H9 (cell line): ENCODE measurements at places on chromosomes 11 and 22. TPM values are rescaled to one million over a fixed set of nuclear protein-coding genes. Genes with fewer than 3 reads are reported as not detected.

Gene PAMR1
- total RNA-seq = 2.4 and 2.9 TPM in 2 replicates

GRCh38 chr11:94152678-94153065, 24.0 kb downstream of the PANX1 start:
- no peak for DNase-seq

DNA sequence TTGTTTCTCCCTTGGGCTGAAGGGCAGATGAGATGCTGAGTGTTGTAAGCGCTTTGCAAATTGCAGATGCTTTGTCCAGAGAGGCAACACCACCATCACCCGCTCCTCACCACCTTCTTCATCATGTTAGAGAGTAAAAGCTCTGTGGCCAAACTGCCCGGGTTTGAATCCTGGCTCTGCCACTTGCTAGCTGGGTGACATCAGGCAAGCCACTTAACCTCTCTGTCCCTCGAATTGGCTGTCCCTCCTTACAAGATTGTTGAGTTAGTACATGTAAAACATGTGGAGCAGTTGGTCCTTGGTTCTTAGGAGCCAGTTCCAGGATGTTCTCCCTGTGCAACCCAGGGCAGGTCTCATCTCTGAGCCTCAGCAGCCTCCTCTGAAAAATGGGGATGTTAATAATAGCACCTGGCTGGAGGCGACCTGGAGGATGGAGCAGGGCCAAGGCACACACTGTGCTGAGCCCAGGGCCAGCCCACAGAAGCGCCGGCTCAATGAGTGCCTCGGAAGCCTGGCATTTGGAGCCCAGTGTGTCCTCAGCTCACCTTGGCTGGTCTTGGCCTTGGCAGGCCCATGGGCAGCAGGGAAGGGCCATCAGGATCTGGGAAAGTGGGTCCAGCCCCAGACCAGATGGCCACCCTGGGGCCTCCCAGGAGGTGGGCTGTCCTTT, 10.5 kb downstream of the C11orf86 start:
- no peak for DNase-seq

DNA sequence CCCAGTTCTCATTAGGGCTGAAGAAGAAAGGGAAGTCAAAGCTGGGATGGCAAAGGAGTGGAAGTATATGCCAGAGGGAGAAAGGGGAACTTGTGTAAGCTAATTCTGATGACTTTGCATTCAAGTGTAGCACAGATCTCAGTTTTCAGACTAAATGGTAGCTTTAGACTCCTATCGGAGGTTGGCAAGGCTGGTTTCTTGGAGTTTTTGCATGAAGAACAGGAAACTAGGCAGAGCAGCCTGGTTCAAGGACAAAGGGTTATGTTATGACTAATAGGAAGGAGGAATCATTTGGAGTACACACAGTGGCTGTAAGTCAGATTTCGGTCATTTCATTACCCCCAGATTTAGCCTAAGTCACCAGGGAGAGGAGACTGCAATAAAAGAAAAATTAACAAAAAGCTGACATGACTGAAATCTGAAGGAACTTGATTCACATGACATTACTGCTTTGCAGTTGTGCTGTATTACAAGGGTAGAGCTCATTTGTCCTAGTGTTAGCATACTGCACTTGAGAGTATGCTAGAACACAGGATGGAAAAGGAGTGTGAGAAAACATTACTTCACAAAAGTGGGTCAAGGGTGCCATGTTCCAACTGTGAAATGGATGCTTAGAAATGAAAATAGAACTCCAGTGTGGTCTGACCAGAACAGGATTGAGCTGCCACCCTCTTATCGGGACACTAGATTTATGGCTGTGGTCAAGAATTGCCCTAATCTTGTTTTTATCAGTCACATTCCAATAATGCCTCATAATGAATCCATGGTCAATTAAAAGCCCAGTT, 23.6 kb downstream of the ADM start:
- no peak for DNase-seq

DNA sequence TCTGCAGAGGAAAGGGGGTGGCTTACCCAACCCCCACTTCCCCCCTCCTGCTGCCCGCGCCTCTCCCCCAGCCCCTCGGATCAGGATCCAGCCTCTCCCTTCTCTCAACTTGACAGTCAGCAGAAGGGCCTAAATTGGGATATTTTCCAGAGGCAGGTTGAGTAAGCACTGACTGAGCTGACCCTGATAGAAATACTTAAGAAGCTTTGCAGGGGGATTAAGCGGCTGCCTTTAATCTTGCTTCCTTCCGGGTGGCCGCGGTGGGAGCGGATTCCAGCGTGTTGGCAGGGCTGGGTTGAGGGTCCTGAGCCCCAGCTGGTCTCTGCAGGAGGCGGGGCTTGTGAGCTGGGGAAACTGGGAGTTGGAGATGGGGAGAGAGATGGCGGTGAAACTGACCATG, 445.2 kb downstream of the NTM start:
- DNase-seq = no peak

DNA sequence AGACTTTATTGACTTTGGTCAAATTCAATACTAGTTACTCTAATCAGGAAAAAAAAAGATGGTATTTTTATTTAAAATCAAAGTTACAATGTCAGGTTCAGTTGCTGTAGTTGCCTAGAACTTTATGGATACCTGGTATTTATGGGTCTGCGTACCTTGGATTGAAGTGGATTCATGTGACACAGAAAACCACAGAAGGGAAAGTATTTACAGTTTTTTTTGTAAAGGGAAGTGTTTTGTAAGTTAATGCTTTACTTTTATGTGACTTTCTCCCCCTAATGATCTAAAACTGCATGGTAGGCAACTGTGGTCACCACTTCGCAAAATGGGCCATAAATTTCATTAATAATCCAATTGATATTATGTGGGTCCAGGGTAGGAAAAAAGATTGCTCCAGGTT, 65.2 kb upstream of the ADA2 start:
- DNase-seq = no peak

Gene DNAJB7
- not detected in 2 replicates for total RNA-seq

DNA sequence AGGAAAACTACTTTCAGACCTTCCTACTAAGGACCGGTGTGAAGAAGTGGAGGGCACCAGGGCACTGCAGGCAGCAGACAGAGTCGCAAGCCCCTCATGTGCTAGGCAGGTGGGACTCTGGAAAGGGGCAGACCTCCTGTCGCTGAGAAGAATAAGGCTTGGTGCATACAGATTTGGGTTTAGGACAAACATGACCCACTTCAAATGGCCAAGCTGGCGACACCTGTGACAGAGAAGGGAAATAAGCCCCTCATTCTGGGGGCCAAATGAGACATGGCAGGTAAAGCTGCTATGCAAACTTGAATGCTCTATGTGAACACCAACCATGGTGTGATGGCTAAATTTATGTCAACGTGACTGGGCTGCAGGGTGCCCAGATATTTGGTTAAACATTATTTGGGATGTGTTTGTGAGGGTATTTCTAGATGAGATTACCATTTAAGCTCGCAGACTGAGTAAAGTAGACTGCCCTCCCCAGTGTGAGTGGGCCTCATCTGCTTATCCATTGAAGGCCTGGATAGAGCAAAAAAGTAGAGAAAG, 112.4 kb upstream of the PITPNB start:
- no peak for DNase-seq

DNA sequence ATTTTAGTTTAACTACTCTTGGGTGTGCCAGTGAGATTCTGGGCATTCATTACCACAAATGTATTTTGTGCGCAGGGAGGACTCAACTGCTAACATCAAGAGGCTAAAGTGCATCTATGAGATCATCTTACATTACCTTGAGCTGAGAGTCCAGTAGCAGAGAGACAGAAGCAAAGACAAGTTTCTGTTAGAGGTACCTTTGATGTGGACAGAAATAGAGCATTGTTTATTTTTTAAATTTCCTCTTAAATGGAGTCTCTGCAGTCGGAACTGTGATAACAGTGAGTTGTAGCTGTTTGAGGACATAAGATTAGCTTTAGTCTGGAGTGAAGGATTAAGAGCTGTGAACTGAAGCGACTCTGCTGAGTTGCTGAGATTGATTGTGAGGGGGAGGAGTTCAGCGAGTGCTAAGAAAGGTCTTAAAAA, 297.0 kb downstream of the CADM1 start:
- no peak for DNase-seq
